ENCODE measurements at places on chromosomes 5 and 9.

GRCh38 chr9:136856541-136857141, 4.5 kb downstream of the MAMDC4 start:
- no peak for ATAC-seq

DNA sequence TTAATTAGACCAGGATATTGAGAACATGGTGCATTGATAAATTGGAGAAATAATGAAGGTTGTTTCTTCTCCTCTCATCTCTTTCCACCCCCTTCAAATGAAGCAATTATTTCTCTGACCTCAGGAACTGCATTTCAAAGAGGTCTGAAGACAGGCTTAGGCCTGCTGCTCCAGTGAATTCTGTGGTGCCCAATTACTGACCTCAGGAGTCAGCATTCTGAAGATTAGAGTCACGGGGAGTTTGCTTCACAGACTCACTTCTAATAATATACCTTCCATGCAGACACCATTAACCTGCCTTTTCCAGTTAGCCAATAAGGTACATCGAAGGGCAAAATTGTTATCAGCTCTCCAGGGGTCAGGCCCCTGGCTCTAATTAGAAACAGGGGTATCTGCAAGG, 270.9 kb downstream of the GAS1 start:
- ATAC-seq = no peak

DNA sequence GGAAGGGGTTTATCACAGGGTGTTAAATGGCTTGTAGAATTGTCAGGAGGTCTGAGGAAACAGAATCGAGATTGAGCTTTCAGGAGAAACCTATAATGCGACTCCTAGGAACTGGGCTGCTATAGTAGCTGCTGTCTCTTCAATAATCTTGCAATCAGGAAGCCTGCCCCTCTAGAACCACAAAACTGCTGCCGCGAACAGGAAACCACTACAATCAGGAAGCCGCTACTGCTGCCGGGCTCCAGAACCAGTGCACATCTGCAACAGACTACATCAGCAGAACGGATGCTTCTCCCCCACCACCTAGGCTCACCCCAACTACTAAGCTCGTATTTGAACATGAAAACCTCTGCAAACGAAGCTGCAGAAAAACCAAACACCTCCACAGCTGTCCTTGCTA, 31.6 kb downstream of the TNFSF8 start:
- no peak for ATAC-seq

- ATAC-seq = no peak
Measured at GRCh38 chr9:76651119-76651705, 113.0 kb upstream of the PCA3 start.

- ATAC-seq = peak; percentile 78
Measured at GRCh38 chr9:122991370-122991830, 42.1 kb upstream of the GPR21 start.

DNA sequence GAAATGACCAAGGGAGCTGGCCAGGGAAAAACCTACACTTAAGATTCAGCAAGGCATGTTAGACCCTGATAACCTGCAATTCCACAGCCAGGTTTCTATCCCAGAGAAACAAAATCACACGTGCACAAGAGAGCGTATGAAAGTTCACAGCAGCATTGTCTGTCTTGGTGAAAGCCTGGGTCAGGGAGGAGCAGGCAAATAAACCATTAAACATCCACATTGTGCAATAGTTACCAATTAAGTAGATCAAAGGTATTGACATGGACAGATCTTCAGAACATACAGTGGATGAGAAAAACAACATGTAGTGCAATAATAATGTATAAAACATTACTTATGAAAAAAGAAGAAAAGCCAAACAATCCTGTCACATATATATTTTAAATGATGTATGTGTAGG, 15.9 kb upstream of the GPX3 start:
- ATAC-seq = no peak

DNA sequence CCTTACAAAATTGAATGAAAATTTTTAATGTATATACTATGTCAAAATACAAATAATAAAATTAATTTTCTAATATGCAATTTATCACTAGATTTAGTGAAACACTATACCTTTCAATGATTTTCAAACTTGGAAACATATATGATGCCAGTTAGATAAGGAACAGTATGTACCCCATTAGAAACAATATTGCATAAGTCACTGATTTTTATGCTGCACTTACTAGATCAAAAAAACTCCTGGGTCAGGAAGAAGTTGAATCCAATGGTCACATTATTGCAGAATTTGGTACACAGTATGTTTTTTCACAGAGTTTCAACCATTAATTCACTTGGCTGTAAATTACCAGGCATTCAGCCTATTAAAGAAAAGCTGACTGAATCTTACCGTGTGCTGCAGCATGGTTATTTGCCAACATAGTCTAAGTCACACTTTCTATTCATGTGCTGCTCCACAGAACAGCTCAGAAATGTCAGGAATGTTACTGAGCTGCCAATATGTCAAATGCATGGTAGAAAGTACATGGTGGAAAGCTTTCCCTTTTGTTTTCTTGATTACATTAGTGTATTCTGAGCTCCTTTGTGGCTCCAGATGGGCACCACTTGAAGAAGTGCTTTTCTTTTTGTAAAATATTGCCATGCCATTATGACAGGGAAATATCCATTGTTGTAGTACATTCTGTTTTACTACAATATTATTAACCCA, 9.9 kb upstream of the PRR16 start:
- peak; percentile 55 for ATAC-seq

GRCh38 chr5:170372971-170373370, 16.2 kb downstream of the KCNMB1 start:
- ATAC-seq = no peak

DNA sequence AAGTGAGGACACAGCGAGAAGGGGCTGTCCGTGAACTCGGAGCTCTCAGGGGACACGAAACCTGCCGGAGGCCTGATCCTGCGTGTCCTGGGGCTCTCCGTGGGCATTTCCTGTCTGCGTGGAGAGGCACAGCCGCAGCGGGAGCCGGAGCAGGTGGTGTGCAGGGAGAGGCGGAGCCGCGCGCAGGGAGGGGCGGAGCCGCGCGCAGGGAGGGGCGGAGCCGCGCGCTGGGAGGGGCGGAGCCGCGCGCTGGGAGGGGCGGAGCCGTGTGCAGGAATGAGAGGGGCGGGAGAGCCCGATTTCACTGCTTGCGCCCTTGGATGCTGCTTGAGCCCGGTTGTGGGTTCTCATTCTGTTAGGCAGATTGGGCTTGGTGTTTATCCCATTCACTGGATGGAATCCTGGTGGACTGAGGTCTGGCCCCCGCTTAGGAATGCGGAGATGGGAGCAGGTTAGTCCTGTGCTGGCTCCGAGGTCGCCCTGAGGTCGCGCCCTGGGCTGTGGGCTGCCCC, 26.7 kb downstream of the NDUFS6 start:
- no peak for ATAC-seq

- no peak for ATAC-seq
Measured at GRCh38 chr9:82126256-82126655, 137.7 kb downstream of the SPATA31D1 start.

DNA sequence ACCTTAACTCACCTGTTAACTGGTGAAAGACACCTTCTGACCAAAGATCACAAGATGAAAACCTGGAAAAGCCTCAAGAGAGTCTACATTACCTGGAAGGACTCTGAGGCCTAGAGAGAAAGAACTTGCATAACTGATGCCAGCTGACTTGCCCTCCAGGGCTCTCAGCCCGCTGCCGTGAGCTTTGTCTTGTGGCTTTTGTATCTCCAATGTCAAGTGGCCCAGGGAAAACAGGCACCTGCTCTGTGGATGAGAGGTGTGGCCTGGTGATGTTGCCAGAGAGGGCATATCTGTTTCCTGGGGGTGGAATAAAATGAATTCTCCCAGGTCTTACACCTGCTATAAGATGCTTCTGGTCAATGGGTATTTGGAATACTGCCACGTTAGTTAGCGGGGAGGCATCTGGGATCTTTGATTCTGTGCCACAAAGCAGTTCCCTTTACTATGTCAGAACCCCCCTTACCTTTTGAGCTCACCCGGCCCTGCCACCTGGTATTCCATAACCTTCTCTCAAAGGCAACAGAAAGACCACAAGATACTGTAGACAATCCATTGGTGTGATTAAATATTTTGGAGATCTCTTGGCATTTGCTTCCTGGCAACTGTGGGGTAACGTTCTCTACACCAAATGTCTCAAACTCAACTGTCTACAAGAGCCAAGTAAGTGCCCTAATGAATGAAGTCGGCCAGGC, 54.9 kb upstream of the N4BP3 start:
- ATAC-seq = no peak

GRCh38 chr5:159712672-159713071, 203.6 kb upstream of the ADRA1B start:
- ATAC-seq = no peak

DNA sequence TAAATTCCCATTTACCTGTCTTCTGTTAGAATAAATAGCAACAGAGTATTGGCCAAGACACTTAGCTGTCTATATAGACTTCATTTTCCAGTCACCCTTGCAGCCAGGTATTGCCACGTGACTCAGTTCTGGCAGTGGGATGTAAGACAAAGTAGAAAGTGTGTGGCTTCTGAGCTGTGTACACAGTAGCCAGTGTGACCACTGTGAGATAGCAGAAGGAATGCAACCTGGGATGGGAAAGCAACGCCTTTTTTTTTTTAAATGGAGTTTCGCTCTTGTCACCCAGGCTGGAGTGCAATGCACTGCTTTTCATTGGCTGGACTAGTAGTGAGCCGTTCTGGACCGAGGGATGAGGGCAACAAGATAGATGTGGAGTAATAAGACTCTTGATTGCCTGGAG, 64.5 kb upstream of the UBTD2 start:
- no peak for ATAC-seq

DNA sequence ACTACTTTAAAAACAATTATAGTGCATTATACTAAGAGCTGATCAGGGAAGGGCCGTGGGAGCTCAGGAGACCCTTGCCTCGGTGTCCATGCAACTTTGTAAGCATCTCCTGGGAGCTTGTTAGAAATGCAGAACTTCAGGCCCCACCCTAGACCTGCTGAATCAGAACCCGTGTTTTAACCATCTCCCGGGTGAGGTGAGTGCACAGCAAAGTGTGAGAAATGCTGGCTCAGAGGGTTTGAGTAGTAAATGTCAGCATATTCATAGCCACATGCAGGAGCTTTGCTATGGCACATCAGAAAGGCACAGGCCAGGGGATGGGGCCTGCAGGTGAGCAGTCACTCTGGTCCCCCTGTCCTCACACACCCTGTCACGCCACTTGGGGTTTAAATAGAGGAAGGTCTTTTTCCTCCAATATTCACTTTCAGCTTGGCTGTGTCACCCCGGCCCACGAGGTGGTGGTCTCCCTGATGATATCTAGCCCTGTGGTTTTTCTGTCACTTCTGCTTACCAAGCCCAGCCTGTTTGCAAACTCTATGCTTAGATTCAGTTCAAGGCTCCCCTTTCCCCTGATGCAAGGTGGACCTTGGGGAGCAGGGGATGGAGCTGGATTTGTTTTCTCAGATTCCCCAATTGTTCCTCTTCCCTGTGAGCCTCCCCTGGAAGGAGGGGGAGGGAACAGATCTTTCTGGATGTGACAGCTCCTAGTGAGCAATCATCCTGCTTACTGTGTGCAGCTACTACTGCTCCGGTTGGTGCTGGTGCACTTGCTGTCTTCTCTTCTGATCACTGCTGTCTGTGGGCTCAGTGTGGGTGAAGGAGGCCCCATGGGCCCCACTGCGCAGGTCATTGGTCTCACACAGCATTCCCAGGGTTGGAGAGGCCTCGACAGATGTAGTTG, 51.8 kb upstream of the TGFBR1 start:
- ATAC-seq = no peak

DNA sequence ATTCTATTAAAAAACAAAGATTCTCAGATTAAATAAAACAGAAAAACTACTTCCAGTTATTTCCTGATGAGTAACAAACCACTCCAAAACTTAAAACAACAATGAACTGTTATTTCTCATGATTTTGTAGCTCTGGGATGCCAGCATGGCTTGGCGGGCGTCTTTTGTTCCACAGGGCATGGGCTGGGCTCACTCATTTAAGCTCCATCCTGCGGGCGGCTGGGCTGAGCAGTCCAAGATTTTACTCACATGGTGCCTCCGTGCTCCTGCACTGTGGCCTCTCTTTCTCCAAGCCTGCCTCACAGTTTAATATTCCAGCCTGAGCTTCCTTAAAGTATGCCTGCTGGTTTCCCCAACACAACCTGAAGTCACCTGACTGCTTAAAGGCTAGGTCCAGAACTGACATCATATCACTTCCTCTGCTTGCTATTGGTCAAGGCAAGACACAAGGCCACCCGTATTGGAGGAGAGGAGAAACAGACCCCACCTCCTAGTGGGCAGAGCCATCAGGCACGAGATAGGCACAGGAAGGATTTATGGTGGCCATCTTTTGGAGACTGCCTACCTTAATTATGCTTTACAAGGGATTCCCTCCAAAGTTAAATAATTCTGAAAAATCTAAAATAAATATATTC, 41.6 kb upstream of the ZBTB43 start:
- no peak for ATAC-seq

Data from gastroesophageal sphincter (tissue), 4 donors.